ENCODE measurements at places on chromosomes 4 and X.
A peak's percentile ranks its signal among the peaks of the same experiment; 100 is the strongest.

- no peak for DNase-seq
These were observed 27.7 kb upstream of the FGF2 start for GRCh38 chr4:122798917-122799316.

DNA sequence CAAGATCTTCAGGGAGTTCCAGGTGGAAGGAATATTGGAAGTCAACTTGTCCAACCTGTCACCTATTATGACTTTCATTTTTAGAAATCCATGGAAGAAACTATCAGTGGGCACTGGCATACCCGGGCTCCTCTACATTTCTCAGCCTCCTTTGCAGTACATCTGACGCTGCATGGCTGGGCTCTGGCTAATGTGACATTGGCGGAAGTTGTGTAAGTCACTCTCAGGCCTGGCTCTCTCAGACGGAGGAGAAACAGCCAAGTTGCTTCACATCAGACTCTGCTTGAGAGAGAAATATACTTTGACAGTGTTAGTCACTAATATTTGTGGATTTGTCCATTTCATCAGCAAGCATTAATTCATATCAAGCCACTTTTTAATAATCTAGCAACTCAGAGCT lies 4.5 kb downstream of the DCHS2 start:
- no peak for DNase-seq

DNA sequence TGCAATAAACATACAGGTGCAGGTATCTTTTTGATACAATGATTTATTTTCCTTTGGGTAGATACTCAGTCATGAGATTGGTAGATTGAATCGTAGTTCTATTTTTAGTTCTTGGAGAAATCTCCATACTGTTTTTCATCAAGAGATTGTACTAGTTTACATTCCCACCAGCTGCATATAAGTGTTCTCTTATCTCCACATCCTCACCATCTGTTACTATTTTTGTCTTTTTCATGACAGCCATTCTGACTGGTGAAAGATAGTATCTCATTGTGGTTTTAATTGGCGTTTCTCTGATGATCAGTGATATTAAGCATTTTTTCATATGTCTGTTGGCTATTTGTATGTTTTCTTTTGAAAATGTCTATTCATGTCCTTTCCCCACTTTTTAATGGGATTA lies 202.2 kb downstream of the RAPGEF2 start:
- DNase-seq, result no peak

GRCh38 chr4:185838514-185839193 lies 26.7 kb upstream of the SORBS2 start:
- DNase-seq, result no peak

- peak; percentile 96 for DNase-seq
These were observed 13.1 kb upstream of the PRDM8 start for GRCh38 chr4:80184053-80184824.

GRCh38 chrX:150936556-150936955 lies 38.1 kb upstream of the CD99L2 start:
- no peak for DNase-seq

GRCh38 chr4:16289897-16290554 lies 63.8 kb upstream of the TAPT1 start:
- no peak for DNase-seq

- DNase-seq, result no peak
These were observed 79.4 kb downstream of the PJA1 start for GRCh38 chrX:69085826-69086225.

- DNase-seq, result no peak
These were observed 23.4 kb downstream of the ABCB7 start for GRCh38 chrX:75132672-75133071.

- DNase-seq, result no peak
These were observed 89.3 kb upstream of the STX18 start for GRCh38 chr4:4631150-4631549.

- DNase-seq, result no peak
These were observed 9.2 kb downstream of the RXFP1 start for GRCh38 chr4:158530898-158531297.

GRCh38 chrX:118807151-118808017 lies 16.2 kb upstream of the ZCCHC12 start:
- DNase-seq, result peak; percentile 25

DNA sequence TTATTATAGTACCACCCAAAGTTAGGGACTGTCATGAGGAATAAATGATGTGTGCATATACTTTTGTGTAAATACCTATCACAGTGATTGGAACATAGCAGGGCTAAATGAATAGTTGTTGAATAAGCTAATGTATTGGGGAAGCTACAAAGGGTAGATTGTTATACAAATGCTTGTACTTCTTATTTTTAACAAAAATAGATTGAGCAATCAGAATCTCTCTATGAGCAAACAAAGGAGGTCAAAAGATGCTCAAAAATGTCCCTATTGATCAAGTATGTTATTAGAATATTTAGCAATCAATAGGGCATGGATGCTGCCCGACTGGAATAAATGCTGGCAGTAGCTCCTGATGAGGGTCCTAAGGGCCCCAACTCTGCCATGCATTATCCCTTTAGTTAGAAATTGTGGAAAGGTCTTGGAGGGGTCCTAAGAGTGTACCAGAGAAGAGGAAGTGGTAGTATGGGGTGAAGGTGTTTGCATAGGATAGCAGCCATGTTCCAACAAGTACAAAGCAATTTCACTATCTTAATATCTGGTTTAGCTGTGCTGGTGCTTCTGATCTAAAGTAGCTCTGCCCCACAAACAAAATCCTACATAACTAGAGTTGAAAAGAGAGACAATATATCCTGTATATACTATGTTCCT lies 33.1 kb upstream of the TAPT1 start:
- no peak for DNase-seq

GRCh38 chr4:24794916-24795665 lies at the start of gene SOD3:
Gene SOD3 (plus strand): TSS chr4:24795573. CDS start chr4:24799522, 3,949 bp downstream.
- no peak for DNase-seq

- no peak for DNase-seq
These were observed 168.1 kb downstream of the GLRA2 start for GRCh38 chrX:14697451-14697850.

DNA sequence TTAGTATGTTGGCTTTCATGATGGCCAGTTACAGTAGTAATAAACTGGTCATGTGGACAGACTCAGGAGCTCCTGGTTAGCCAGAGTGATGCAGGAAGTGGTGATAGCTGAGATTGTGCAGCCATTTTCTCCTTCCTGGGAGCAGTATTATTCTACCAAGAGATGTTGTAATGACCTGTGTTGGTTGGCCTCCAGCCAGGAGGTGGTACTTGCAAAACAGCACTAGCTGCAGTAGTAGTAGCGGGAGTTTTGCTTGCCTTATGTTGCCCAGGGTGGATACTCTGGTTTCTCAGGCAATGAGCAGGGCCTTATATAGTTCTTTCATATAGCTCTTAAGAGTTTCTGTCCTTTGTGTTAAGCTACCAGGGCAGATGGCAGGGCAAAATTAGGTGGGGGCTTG lies 998.8 kb downstream of the GLUD2 start:
- no peak for DNase-seq

DNA sequence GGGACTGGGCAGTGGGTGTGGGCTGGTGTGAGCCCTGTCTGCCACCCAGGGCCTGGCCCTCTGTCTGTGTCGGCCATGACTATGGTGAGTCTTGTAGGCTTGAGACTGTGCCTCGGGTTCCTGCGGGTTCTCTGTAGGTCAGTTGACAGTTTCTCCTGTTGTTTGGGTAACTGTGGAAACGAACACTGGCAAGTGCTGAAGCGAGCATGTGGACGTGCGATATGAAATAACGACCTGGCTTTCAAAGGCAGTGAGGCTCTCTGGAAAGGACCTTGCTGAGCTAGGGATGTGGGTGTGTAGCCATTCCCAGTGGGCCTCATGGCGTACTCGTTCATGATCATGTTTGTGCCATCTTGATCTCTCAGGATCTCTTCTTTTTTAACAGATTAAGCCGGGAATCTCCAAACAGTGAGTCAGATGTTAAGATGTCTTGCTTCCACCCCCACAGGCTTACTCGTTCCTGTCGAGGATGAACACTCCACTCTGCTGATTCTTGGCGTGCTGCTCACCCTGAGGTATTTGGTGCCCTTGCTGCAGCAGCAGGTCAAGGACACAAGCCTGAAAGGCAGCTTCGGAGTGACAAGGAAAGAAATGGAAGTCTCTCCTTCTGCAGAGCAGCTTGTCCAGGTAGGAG lies 41.3 kb downstream of the HTT start:
- no peak for DNase-seq

DNA sequence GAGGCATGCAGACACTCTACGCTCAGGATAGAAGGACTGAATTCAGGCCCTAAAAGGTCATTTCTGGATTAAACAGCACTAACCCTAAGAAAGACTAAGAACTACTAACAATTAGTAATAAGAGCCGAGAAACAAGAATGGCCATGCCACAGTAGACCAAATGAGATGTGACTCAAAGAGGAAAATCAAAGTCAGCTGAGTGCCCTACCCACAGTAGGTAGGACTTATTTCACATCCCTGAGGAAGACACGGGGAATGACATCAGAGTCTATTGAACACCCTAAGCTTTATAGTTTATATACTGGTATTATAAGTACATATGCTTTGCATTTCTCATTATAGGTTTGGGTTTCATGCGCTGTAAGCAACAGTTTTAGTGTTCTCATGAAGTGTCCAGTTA lies 2.7 kb upstream of the ARSJ start:
- DNase-seq, result no peak

DNA sequence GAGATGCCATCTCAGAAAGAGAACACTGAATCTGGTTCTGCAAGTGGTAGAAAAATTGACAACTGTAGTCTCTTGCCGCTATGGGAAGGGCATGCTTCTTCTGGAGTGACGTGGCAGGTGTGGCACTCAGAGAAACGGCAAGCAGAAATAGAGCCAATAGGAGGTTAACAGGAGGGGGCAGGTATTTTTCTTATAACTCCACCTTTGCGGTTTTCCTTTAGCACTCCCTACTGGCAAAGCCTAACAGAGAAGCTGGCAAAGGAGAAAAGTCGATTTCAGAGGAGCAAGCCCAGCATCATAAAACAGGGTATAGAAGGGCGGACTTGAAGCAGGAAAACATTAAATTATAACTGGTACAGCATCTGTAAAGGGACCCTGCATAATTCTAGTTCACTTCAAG lies 1382.2 kb downstream of the PCDH18 start:
- no peak for DNase-seq

- DNase-seq, result no peak
These were observed 16.7 kb downstream of the BLOC1S4 start for GRCh38 chr4:6732441-6733357.

- no peak for DNase-seq
These were observed 77.5 kb downstream of the MSN start for GRCh38 chrX:65744965-65745364.

- DNase-seq, result no peak
These were observed 532.8 kb downstream of the IL15 start for GRCh38 chr4:142169216-142169615.

- DNase-seq, result no peak
These were observed 468.5 kb downstream of the IQCM start for GRCh38 chr4:149347139-149347538.

- DNase-seq, result no peak
These were observed 16.8 kb upstream of the KIAA0232 start for GRCh38 chr4:6765703-6766102.

DNA sequence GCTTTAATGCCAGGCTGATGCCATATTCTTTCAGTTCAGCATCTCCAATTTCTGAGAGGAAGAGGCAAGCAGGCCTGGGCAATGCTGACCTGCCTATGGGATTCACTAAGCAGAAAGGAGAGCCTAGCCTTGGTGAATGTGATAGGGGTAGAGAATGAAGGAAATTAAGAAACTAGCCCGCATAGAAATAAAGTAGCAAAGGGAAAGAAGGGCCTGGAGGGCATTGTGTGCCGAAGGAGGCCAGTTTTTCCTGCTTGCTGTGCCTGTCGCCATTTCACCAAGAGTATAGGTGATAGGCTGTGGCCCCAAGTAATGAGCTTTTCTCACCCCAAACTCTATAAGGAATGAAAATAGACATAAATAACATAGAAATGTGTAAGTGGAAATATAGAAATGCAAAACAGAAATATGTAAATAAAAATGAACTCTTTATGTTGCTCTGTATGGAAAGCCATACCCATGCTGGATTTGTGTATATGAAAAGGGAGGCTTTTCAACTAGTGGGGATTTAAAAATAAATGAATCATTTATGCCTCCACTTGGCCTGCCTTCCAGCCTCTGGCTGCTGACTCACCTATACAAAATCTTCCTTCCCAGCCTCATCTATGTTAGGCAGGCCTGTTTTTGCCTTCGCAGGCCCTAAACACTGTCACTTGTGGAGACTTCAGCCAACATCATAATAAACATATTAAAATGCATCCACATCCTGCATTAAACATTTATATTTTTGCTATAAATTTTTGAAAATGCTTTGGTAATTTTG lies 5.1 kb upstream of the OCRL start:
- DNase-seq, result no peak

DNA sequence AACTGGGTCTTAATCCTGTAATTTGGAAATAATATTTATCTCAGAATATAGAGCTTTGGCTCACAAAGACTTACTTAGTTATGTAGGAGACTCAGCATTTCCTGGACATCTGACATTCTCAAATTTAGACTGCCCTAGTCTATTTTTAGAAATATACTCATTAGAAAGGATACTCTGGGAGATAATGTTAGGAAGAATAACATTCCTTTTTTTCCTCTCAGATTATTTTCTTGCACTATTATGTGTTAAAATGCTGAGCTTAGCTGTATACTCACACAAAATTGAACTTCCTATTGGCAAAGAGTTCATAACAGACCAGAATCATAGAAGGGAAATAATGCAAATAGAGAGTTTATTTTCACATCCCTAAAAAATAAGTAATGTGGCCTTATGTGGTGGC lies 1424.9 kb upstream of the PCDH7 start:
- no peak for DNase-seq

- DNase-seq, result no peak
These were observed 28.5 kb downstream of the SRPX start for GRCh38 chrX:38192007-38192810.

DNA sequence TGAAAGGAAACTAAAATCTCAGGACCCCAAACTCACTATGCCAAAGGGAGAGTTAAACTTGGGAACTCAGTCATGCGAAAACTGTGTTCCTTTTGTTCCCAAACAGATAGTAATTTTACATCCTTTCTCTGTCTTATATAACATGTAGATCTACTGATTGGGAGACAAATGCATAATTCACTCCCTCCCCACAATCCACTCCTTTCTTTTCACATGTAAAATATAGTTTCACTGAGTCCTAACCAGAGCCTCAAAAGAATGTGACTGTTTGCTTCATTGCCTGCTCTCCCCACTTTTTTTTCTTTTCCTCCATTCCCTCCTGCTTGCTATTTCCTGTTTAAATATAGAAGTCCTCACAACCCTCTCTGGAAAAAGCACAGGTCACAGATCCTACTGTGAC lies 699.3 kb upstream of the ADGRL3 start:
- DNase-seq, result no peak

GRCh38 chr4:175560604-175561003 lies 251.5 kb downstream of the GPM6A start:
- no peak for DNase-seq

DNA sequence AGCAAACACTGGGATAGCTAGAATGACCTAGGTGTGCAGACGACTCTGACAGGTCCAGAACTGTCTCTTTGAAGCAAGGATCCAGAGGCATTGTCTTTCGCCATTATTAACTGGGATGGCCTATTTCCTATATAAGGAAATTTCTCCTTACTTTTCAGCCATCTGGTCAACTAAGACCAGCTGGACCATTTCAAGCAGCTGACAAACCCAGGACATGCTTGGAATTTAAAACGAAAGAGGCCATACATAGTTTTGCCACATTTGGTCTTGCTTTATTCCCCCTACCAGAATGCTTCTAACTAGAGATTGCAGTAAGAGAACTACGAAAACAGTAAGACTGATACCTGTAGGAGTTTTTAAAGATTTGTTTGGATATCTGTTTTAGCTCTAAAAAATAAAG lies 87.0 kb downstream of the GLRA2 start:
- no peak for DNase-seq

Measured in activated CD8-positive, alpha-beta memory T cell treated with anti-CD3 and anti-CD28 coated beads, Interleukin-2, amount 50 U/mL, for 4 hours (primary cell).